ENCODE measurements at places on chromosomes 13 and 19.

- no peak for DNase-seq
These were observed 1195.0 kb downstream of the SLITRK5 start for GRCh38 chr13:88866195-88866594.

- DNase-seq = no peak
These were observed 206.1 kb downstream of the DNAJC15 start for GRCh38 chr13:43229506-43229905.

DNA sequence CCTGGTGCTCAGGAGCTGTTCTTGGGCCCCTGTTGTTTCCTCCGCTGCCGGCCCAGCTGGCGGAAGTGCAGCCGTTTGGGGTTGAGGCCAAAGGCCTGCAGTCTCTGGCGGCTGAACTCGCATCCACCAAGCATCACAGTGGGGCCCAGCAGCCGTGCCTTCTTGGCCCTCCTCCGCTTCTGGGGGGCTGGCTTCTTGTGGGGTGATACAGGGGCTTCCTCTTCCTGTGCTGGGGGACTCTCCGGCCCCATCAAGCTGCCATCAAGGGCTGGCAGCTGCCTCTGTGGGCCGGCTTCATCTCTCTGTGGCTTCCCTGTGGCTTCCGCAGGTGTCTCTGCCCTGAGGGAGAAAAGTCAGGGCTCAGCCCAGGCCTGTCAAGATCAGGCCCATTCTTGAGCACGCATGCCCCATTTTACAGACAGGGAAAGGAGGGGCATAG is 10.3 kb downstream of the ATG4D start:
- no peak for DNase-seq

DNA sequence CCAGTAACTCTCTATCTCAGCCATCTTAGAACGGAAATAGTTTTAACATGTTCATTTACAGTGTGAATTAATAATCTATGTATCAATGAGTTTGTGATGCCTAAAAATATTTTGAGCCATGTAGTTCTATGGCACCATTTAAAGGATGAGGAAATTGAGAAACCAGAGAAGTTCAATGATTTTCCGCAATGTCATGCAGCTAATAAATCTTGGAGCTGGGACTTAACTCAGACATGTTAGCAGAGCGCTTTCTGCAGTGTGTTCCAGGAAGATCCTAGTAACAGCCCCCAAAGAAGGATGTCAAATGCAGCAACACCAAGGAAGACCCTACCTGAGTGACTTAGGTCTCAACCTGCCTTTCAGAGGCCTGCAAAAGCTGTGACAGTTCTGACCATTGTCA is 99.3 kb upstream of the RAP2A start:
- no peak for DNase-seq

All from skeletal muscle cell (primary cell).